ENCODE measurements at places on chromosomes 4 and X.

DNA sequence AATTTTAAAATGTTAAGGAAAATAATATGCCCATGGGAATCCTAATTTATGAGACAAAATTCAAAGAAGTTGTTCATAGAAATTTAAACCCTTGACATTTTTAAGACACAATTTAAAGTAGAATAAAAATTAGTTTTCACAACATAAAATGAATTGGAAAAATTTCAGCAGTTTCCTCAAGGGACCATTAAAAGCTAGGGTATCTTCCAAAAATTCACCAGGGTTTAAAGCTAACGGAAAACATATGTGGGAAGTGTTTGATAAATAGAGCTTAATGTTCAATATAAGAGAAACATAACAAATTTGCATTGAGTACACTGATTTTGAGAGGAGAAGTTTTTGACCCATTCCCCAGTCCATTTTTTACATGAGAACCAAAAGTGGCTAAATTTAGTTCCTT is 228.9 kb upstream of the TTC29 start:
- no peak for DNase-seq

GRCh38 chr4:137198791-137199190 is 333.5 kb downstream of the PCDH18 start:
- no peak for DNase-seq

- no peak for DNase-seq
These were observed 227.8 kb downstream of the ADGRL3 start for GRCh38 chr4:61427818-61428495.

DNA sequence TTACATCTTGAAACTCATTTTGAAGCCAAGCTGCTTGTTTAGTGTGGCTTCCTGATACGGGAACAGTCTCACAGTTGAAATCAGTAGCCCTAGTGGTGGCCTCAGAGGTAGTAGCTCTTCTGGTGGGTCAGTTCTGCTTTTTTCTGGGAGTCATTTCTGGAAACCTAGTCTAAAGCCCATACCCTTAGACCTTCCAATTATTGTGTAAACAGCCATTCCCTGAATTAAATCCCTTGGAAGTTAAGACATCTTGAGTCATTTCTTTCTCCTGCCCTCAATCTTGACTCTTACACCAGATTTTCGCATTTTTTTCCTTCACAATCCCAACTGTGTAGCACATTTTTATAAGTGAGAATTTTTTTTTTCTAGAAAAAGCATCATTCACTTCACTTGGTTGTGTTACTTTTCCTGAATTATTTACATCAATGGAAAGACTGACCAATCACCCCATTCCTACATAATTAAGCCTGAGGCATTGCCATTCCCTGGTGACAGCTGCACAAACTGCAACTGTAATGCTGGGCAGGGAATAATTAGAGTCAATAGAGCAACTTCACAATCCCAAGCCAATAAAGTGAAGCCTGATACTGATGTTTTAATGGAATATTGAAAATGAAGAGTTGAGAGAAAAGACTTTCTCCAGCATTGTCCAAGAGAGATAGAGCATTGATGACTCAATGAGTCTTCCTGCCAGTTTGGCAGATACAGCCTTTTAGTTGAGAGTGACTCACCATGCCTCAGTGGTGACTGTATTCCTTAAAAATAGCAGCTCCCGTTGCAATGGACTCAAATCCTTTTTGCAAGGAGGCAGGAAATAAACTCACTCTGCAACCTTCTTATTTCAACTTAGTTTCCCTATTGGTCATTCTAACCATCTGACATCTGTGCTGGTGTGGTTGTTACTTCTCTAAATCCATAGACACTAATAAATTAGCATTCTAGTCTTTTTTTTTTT is 13.0 kb upstream of the SEPSECS start:
- DNase-seq, result peak; percentile 58

GRCh38 chrX:153853180-153853901 is 23.0 kb upstream of the PDZD4 start:
- no peak for DNase-seq

- DNase-seq, result no peak
These were observed 2.9 kb upstream of the NHS start for GRCh38 chrX:17372052-17372451.

- DNase-seq, result no peak
These were observed 238.7 kb downstream of the GASK1B start for GRCh38 chr4:157934151-157934550.

GRCh38 chr4:109798866-109799265 is 2.9 kb downstream of the CFI start:
- DNase-seq, result no peak

GRCh38 chrX:47175588-47175980 is 18.0 kb upstream of the UBA1 start:
- no peak for DNase-seq

DNA sequence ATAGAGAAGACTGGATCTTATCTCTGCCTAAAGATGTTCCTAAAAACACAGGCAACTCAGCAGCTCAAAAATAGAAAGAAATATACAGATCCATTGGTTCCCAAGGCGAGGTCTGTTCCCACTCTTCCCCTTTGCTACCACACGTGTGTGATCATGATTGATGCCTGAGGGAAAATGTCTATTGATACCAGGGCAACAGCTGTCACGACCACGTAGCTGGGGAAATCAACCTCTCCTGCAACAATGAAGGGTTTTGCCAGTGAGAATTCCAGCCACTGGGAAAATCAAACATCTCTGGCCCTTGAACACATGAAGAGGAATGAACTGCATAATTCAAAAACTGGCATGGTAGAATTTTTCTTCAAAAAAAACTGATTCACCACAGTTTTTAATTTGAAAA is 131.0 kb upstream of the MAP3K15 start:
- DNase-seq, result no peak

DNA sequence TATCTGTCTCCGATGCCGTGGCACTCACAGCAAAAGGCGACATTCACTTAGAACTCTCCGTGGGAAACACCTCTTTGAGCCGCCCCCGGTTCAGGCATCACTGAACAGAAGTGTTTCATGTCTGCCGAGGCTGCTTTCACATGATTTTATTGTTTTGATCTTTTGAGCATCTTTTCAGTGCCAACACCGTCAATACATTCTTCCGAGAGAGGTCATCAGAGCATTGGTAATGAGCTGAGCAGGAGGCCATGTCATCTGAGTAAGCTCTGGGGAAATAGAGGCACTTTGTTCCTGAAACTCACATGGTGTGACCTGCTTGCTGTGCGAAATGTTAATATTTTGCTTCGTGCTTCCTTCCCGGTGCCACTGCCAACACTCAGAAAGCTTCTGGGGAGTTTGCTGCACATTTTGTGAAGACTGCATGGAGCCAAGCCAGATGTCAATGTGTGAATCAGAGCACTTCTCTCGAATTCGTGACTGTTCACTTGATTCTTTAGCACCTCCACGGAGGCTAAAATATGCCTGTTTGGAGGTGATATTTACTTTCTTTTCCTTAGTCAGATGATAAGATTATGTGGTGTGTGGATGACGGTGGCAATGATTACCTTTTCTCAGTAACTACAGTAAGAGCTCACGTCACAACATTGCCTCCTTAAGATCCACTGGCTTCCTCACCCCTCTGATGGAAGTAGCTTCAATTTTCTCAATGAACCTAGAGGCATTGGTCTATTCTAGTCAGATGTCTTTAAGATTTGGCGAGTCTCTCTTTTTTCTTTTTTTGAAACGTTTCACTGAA is 222.3 kb upstream of the HS3ST1 start:
- DNase-seq, result no peak

DNA sequence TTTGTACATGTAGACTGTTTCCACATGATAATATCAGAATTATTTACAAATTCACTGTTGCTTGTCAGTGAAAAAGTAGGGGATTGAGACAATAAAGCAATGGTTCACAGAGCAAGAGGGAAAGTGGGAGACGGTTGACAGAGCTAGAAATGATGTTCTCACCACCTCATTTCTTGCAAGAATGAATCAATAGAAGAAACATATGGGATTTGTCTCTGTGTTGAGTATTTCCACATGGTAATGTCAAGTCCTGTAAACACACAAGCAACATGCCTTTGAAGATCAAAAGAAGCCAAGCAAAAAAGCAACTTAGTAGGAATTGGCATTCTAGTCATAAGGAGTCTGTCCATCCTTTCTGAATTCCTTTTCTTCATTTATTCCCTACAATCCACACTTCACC is 1806.6 kb upstream of the AGA start:
- DNase-seq, result no peak

- no peak for DNase-seq
These were observed 7.3 kb downstream of the GPRASP1 start for GRCh38 chrX:102658556-102658955.

- DNase-seq, result no peak
These were observed 3.3 kb downstream of the XPNPEP2 start for GRCh38 chrX:129741880-129742758.

Measured in AML-193 (cell line).